ENCODE measurements at places on chromosomes 4 and X.

DNA sequence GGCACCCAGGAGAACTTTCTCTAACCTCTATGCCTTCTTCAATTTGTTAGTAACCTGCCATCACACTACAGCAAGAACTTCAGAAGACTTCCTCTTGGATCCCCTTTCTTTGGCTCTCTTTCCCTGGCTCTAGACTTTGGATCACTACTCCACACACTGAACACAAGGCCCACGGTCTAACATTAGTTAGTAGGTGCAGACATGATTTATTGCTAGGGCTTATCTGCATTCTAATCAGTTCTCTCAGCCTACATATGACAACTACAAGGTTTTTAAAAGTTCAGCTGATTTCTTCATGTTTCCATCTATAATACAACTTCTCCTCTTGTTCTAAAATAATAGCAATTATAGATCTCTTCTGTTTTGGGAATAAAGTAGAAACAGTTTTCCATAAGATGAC lies 209.1 kb upstream of the ANXA10 start:
- no peak for DNase-seq

GRCh38 chr4:24091639-24092233 lies 201.9 kb upstream of the PPARGC1A start:
- no peak for DNase-seq

- no peak for DNase-seq
These were observed 518.9 kb downstream of the MID1IP1 start for GRCh38 chrX:39320165-39320564.

DNA sequence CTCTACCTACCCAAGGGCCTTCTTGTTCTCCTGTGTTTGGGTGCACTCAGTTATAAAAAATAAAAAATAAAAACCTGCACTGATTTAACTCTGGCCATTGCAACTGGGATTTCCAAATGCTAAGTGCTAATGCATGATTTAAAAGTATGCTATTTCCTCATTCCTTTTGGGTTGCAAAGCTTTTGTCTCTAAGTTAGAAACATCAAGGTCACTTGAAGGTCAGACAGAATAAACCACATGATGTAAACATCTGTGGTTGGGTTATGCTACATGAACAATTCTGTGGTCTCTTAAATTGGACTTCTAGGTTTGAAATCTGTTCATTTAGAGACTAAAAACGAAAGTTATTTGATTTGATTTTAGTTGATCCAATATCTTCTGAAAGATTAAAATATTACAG lies 1547.4 kb upstream of the TENM3 start:
- no peak for DNase-seq

GRCh38 chrX:97766501-97767095 lies 882.9 kb downstream of the RPA4 start:
- DNase-seq: no peak
